ENCODE measurements at places on chromosomes 1 and 21.
A peak's percentile ranks its signal among the peaks of the same experiment; 100 is the strongest.

DNA sequence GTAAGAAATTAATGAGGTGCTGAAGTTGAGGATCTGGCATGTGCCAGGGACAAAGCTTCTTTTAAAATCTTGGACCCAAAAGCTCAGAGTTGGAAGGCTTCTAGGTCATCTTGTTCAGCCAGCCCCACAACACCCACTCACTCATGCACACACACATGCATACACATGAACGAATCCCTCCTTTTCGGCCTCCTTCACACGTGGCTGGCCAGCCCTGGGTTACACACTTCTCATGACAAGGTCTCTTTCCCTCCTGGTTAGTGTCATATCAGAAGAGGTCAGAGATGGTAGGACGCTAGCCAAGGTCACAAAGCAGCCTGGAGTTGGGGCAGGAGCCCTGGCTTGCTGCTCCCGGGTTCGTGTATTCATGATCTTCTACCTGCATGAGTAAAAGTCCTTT, 6.9 kb downstream of the DMBX1 start:
- no peak for DNase-seq

GRCh38 chr1:41314376-41315145, 46.7 kb upstream of the FOXO6 start:
- DNase-seq = no peak

DNA sequence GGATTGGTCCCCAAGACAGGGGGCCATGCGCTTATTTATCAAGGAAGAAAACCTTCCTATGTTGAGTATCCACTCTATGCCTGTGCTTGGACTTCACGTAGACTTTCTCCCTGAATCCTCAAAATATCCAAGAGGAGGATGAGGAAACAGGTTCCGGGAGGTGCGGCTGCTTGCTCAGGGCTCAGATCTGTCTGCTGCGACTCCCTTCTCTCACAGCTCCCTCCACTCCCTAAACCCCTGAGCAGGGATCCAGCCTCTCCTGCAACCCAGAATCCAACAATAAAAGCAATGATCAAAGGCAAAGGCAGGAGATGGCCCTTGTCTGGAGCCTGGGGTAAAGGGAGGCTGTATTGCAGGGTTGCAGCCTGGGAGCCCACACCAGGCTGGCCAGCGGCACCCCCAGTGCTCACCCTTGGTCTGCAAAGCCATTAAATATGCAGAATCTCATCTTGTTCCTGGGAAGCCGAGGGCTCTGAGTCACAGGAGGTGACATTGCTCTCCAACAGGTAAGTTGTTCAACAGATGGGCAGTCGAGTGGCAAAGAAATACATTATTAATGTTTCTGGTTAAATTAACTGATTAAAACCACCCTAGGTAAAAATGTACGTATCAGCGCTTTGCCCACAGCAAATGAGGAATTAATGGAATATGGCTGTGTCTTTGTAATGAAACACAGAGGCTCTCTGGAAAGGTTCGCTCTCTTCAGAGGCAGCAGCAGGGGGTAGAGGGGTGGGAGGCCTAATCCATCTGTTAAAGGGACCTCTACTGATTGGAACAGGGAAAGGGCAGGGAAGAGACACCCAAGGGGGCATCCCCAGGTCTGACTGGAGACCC, 111.5 kb downstream of the GRIK3 start:
- DNase-seq = no peak

DNA sequence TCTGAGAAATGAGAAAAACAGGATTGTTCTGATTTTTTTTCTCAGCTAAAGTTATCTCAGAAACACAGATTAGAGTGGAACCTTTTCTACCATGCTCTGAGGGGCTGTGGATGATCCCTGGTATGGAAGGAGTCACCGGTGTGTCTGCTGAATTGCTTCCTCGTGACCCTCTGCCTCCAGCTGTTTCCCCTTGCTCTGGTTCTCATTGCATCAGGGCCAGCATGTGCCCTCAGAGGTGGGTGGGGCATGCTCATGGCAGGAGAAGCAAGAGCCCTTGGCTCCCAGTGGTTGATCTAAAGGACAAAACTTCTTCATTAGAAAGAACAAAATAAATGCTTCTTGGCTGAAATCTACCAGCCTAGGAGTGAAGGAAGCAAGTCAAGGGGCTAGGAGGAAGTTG, 183.2 kb upstream of the HMCN1 start:
- DNase-seq = no peak

DNA sequence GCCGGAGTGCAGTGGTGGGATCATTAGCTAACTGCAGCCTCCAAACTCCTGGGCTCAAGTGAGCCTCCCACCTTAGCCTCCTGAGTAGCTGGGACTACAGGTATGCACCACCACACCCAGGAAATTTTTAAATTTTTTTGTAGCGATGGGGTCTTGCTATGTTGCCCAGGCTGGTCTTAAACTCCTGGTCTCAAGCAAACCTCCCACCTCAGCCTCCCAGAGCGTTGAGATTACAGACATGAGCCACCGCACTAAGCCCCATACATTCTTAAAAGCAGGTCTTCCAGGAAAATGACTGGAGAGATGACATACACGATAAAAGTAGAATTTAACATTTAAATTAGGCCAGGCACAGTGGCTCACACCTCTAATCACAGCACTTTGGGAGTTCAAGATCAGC, 13.4 kb downstream of the MTFR1L start:
- DNase-seq = no peak

GRCh38 chr1:89484092-89485038, 40.3 kb upstream of the LRRC8B start:
- DNase-seq = no peak

DNA sequence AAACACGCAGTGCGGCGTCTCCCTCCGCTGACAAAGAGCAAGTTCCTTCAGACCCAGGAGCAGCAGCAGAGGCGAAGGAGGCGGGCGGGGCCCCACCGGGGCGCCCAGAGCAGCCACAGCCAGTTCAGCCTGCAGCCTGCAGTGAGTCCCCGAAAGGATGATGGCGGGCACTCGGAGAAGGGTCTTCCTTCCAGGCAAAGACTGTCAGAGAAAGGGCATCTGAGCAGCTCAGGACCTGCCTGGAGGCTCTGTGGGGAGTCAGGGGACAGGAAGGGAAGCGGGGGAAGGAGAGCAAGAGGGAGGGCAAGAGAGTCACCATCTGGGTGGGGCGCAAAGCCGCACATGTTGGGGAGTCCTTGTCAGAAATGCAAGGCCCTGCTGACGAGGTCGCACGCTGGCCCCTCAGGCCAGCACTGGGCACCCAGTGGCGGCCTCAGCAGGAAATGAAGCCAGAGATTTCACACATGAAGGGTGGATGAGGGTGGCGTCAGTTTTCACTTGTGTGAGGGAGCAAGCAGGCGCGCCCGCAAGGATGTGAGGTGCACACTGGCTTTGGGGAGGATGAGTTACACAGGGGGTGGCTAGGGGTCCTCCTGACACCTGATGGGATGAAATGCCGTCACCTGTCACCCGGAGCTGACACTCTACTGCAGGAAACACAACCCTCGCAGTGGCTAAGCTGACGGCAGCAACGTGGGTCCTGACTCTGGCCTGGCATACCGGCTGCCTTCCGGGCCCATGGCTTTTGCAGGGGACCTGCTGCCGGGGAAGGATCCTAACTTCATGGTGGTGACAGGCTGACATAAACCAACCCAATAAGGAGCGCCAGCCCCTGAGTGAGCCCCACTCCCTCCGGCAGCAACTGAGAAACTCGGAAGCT, 6.6 kb downstream of the LRRC47 start:
- no peak for DNase-seq

- no peak for DNase-seq
These were observed 385.6 kb downstream of the LMO4 start for GRCh38 chr1:87714278-87714677.

DNA sequence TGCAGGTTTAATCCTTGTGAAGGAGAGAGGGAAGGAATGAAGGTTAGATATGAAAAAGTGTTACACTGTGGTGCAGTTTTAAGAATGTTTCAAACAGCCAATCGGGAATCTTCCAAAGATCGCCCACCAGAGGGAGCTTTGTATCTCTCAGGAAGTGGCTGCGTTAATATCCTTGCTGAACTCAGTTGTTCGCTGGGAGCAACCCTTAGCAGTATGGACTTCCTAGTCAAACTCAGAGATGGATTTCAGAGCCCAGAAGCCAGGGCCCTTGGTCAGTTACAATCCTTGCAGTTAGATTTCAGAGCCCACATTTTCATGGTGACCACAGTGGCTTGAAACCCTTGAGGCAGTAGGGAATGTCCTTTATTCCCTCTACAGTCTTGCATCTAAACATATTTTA, 136.2 kb downstream of the NTNG1 start:
- peak; percentile 2 for DNase-seq

- DNase-seq = no peak
These were observed 7.0 kb upstream of the C1orf174 start for GRCh38 chr1:3907031-3907534.

GRCh38 chr1:235635938-235636662, 13.5 kb downstream of the GNG4 start:
- DNase-seq = no peak

DNA sequence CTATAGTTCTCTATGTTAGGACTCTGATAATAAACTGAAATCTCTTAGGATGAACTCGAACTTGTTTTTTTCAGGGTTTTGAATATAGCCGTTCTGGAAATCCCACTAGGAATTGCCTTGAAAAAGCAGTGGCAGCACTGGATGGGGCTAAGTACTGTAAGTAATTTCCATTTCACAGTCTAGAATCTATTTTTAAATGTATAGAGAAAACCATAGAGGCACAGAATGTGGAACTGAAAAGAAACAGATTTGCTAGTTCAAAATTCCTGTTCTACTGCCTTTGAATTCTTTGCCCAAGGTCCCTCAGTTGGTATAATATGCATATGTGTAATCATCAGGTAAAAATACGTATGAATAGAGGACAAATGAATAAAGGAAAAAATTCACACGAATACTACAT, 4.8 kb downstream of the CTH start:
- DNase-seq = no peak

- no peak for DNase-seq
These were observed 28.6 kb downstream of the CEP104 start for GRCh38 chr1:3828391-3828790.

- DNase-seq = no peak
These were observed 54.5 kb upstream of the FAM78B start for GRCh38 chr1:166221316-166221715.

- DNase-seq = no peak
These were observed 40.7 kb downstream of the SLC30A1 start for GRCh38 chr1:211538287-211538686.

- no peak for DNase-seq
These were observed 214.6 kb downstream of the TRABD2B start for GRCh38 chr1:47782414-47783166.

- no peak for DNase-seq
These were observed 55.4 kb upstream of the SCYL3 start for GRCh38 chr1:169949139-169949538.

DNA sequence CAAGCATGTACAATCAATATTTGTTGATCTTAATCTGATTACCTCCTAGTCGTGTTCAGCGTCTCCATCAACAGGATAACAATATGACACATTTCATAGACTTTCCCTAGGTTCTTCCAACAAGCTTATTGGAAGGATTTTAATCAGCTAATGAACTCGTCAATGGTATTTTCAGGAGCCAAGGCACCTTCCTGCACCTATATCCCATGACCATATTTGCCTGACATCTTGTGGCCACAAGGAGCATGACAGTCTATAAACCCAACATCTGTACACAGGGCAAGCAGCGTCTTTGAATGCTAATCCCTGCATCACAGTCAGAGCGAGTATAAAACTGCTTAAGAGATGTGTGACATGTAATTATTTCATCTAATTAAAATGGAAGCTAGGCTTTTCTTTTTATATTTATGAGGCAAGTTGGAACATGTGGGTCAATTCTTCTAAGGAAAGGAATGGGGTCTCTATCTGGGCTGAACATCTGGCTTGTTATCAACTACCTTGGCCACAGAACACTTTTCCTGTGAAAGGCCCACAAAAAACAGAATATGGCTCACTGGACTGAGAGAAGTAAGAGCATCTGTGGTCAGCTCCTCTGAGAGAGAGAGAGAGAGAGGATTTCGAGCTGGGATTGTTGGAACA, 388.8 kb downstream of the NTNG1 start:
- no peak for DNase-seq

DNA sequence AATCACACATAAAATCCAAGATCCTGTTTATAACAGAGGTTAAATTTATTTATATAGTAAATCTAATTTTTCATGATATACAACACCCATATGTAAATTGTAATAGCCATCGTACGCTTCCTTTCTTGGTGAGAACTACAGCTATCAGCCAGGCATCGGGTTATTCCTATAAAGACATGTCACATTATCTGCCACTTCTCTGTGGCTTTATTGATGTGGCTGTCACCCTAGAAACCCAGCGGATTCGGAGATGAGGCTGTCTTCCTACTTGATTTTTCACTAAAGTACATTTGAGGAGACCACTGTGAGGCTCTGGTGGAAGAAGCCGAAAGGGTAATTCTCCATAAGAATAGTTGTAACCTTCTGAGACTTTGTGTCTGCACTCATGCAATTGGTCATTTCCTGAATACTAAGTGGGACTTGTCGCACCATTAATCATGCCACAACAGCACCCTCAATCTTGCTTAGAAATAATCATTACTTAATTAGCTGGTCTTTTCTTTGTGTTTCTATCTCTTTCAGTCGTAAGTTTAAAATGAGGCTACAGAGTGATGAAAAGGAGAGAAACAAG, 106.0 kb downstream of the NTNG1 start:
- no peak for DNase-seq

DNA sequence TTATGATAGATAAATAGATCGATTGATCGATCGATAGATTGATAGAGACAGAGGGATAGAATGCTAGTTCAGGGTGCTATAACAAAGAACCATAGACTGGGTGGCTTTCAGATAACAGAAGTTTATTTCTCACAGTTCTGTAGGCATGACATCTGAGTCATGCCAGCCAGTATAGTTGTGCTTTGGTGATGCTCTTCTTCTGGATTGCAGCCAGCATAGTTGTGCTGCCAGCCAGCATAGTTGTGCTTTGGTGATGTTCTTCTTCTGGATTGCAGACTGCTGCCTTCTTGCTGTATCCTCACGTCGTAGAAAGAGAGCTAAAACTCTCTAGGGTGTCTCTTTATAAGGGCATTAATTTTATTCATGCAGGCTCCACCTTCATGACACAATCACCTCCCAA, 860.8 kb downstream of the BRINP3 start:
- DNase-seq = no peak

- no peak for DNase-seq
These were observed 252.3 kb upstream of the ZP4 start for GRCh38 chr1:238143038-238143437.

DNA sequence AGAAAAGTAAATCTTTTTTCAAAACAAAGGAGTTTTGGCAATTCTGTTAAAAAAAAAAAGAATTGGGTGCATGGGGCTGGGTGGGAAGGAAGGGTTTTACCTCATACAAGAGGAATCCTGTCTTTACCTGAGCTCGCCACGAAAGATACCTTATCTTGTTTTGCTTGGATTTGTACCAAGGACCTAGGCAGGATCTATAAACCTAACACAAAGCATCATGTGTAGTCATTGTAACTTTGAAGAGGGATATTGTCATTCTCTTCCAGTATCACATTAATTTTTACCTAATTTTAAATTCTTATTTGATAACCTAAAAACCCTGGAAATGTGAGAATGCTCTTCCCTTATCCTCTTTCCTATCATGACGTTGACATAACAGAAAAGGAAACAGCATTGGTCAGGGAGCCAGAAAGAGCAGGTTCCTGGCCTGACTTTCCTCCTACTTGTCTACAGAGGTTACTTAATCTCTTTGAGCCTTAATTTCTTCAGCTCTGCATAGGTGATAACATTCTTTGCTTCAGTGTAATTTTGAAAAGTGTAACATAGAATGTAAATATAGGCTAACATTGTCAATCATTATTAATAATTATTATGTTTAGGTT, 4.0 kb upstream of the LAMC1 start:
- no peak for DNase-seq

Data from BJ (cell line).